ENCODE measurements at places on chromosomes 7 and 10.
A peak's percentile ranks its signal among the peaks of the same experiment; 100 is the strongest.

- DNase-seq = no peak
These were observed 31.6 kb downstream of the TLX1 start for GRCh38 chr10:101162677-101163076.

GRCh38 chr10:77907900-77908717 is 18.4 kb downstream of the DLG5 start:
- DNase-seq = no peak

DNA sequence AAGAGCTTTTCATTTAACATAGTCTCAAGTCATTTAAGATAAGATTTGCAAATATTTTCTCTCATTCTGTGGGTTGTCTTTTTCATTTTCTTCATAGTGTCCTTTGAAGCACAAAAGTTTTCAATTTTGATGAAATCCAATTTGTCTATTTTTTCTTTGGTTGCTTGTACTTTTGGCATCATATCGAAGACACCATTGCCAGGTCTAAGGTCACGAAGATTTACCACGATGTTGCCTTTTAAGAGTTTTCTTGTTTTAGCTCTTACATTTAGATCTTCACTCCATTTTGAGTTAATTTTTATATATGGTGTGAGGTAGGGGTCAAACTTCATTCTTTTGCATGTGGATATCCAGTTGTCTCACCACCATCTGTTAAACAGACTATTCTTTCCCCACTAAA is 34.7 kb downstream of the TMEM270 start:
- DNase-seq = no peak

- no peak for DNase-seq
These were observed 4.7 kb downstream of the AFAP1L2 start for GRCh38 chr10:114399576-114399975.

DNA sequence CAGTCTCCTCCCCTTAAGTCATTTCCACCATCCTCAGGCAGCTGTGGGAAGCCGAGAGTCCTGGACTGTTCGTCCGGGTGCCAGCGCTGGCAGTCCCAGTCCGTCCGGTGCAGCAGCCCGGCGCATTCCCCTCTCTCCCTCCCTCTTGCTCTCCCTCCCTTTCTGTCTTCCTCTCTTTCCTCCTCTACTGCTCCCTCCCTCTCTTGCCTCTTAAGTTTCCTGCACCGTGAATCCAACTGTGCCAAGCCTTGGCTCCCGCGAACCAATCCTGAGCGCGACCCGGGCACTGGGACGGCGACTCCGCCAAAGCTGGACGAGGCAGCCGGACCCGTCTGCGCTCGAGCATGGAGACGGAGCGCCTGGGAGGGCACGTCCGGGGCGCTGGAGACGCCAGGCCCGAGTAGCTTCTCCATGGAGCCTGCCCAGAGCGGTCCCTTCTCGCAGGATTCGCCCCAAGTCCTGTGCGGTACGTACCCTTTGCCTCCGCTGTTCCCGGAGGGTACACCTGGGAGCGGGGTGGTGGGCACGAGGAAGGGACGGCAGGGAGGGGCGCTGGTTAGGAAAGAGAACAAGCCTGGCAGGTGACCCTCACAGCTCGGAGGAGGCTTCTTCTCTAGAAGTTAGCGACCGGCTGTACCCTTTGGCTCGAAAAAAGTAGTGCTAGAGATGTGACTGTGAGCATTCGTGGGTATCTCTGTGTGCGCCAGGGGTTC is 1.0 kb downstream of the NXPH1 start:
- no peak for DNase-seq

DNA sequence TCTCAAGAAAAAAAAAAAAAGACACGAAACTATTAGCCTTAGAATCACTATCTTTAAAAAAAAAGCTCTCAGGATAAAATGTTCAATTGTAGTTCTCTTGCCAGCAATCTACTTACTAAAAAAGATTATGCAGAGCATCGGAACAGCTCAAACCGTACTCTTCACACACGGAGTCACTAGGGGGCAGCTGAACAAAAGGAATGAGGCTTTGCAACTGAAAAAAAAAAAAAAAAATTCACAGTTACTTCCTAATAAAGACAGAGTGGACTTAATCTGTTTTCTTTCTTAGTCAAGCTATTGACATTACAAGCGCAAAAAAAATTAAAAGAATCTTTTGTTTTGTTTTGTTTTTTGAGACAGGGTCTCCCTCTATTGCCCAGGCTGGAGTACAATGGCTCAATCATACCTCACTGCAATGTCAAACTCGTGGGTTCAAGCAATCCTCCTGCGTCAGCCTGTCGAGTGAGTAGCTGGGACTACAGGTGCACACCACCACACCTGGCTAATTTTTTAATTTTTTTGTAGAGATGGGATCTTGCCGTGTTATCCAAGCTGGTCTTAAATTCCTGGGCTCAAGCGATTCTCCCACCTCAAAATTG is 11.5 kb downstream of the PMS2 start:
- DNase-seq = peak; percentile 81

GRCh38 chr7:77702513-77702912 is 6.3 kb downstream of the RSBN1L start:
- DNase-seq = no peak

GRCh38 chr7:12674053-12674452 is 13.4 kb upstream of the ARL4A start:
- no peak for DNase-seq

GRCh38 chr10:137031-137430 is 1.8 kb downstream of the ZMYND11 start:
- peak; percentile 54 for DNase-seq

DNA sequence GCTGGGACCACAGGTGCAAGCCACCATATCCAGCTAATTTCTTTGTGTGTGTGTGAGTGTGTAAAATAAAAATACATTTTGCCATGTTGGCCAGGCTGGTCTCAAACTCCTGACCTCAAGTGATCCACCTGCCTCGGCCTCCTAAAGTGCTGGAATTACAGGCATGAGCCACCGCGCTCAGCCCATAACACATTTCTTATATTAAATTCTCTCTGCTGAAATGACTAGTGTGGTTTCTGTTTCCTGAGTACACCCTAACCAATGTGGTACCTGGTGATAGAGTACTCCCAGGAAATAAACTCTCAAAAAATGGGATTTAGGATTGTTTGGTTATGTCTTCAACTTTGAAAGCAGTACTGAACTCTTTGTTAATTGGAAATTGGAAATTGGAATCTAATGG is 19.4 kb upstream of the FHIP2A start:
- DNase-seq = no peak

Data from HT-29 (cell line).